ENCODE measurements at places on chromosomes 4 and X.

- DNase-seq = no peak
Measured at GRCh38 chr4:168878623-168879022, 131.4 kb downstream of the CBR4 start.

DNA sequence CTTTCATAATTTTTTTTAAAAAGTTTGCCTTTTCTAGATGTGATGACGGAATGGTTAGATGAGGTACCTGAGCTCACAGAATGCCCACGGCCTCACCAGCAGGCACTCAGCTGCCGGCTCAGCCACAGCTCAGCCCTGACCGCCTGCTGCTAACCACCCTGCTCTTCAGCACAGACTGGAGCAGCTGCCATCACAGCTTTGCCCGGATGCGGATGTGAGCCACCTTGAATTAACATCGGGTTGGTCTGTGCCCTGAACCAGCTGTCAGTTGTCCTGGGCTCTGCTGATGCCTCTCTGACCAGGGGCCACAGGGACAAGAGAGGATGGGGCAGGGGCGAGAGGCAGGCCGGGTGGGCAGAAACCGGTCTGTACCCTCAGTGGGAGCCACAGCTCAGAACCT is 93.3 kb downstream of the HMX1 start:
- DNase-seq = no peak

DNA sequence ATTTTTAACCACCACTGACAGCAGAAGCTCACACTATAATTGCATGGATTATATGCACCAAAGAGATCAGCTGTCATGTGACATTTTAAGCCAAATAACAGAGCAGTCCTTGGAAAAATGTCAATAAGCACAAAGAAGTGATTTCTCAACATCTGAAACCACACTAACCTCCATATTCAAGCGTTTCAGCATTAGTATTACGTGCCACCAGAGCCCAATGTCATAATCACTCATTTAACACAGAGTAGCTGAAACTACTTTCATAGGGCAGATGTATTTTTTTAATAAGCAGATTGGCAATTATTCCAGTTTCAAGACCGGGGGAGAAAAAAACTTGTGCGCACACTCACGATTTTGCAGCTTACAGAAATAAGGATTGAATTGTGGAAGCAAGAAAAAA is 76.6 kb downstream of the SH3KBP1 start:
- DNase-seq = no peak

DNA sequence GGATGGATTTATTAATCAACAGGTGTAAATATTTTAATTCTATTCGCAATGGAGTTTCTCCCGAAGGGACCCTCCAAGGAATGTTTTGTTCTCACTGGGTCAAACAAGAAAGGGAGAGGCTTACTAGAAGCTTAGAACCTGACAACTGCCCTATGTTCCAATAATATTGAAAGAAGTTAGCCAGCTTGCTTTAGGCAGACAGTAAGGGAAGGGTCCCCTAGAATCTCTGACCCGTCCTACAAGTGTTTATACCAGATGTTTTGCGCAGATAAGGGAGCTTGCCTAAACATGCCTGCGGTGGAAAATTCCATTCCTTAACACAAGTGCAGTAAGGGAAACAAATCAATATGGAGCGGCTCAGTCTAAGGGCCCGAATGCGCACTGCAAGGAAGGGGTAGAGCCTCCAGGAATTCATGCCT is 17.7 kb downstream of the IL21 start:
- DNase-seq = no peak

GRCh38 chrX:9670136-9670814 is 95.4 kb downstream of the GPR143 start:
- no peak for DNase-seq

GRCh38 chr4:141543176-141543575 is 93.2 kb upstream of the IL15 start:
- DNase-seq = no peak

DNA sequence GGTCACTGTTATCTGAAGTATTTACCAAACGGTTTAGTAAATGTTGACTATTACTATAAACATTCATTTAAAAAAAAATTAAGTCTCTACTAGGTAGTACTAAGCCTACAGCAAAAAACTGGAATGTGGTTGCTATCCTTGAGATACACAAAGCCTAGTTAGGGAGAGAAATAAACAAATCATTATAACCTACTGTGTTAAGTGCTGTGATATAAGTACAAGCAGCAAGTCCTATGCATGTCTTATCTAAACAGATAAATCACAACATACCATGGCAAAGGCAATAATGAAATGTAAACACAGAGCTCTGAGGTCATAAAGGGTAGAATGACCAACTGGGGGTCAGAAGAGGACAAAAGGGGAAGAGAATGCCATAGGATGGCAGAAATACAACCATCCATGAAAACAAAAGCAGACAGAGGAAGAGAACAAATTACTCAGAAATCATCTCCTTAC is 92.2 kb downstream of the RNF150 start:
- DNase-seq = no peak

DNA sequence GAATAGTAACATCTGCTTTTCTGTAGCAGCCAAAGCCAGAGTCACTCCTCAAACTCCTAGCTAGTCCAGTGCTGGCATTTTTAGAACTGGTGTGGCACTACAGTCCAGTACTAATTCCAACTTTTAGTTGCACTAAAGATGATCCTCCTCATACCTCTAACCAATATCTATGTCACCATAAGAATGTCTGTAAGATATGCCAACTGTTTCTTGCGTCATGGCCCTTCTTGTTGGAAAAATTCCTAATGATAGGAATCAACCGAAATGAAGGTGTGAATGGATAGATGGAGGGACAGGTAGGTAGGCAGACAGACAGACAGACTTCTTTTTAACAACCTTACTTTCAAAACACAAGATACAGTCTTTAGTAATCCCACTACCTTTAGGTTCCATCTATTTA is 74.6 kb upstream of the PRSS48 start:
- no peak for DNase-seq

- no peak for DNase-seq
Measured at GRCh38 chr4:84263415-84263814, 235.7 kb downstream of the NKX6-1 start.

DNA sequence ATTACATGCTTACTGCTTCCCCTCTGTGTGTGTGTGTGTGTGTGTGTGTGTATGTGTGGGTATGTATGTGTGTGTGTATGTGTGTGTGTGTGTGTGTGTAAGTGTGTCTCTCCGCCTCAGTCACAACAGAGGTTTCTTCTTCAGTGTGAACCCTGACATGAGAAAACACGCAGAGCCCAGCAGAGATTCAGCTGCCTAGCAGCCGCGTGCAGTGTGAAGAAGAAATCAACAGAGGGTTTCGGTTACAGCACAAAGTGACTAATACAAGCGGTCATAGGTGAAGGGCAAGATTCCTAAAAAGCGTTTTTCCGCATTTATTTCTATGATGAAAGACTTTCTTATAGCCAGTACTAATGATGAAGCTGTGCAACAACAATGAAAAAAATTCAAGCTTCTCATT is 55.3 kb upstream of the ZFP42 start:
- no peak for DNase-seq

- no peak for DNase-seq
Measured at GRCh38 chr4:13887010-13887409, 259.5 kb upstream of the BOD1L1 start.

DNA sequence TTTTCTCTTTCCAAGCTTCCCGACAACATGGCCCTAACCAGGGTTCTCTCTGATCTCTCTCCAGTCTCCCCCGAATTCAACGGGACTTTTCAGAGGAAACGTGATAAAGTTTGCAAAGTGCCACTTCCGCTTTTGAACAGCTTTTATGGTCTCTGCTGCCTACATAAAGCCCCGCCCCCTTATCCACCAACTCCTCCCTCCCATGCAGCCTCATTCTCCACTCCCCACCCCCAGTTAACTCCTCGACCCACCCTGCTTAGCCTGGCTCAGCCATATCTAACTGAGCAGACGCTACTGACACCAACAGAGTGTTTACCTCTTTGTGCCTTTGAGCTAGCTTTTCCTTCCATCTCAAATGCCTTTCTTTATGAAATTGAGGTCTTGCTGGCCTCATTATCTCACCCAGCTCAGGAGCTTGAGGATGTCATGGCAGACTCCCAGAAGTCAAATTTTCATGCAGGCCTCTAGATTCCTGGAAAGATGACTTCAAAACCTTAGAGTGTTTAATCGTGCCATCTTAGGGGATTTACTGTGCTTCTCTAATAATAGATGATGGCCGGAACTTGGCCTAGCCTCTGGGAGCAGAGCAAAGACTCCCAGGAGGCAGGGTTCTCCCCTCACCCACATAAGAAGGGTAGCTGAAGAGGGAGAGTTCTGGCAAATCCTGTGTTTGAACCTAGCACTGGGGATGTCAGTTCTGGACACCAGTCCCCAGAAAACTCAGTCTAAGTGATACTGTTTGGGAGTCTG is 606.0 kb downstream of the BCOR start:
- peak; percentile 38 for DNase-seq

GRCh38 chr4:176782794-176783193 is 9.9 kb downstream of the VEGFC start:
- no peak for DNase-seq

DNA sequence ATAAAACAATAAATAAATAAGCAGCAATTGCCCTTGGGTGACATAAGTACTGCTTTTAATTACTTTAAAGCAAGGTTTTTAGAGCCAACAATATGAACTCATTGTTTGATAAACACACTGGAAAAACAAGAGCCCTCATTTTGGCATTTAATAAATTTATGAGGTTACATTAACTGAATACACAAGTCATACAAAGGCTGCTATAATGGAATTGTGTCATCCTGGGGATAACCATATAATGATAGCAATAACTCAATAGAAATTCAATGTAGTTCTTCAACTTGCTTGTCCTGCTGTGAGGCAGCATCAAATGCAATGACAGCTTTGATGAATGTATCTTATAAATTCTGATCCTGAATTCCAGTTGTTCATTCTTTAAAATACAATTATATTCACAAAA is 1512.5 kb downstream of the STIM2 start:
- DNase-seq = no peak

DNA sequence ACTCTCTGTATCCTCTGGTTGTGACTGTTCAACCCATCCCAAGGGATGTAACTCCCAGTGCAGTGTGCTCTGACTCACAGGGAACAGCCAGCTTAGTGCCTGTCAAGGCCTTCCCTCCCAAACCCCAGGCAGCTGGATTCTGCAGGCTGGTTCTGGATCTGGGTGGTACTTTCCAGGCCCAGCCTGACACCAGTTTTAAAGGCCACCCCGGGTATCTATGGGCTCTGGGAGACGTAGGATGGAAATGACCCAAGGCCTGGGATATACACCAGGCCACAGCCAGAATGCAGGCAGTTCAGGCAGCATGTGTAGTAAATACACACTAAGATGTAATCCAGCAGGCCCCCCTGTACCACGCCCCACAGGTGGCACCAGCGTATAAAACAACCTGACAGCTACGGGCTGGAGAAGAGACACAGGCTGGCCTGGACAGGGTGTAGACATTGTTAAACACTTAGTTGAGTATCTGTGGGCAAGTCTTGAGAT is 64.2 kb downstream of the SPINK2 start:
- DNase-seq = peak; percentile 40

GRCh38 chr4:16597443-16597842 is 301.0 kb downstream of the LDB2 start:
- DNase-seq = no peak

DNA sequence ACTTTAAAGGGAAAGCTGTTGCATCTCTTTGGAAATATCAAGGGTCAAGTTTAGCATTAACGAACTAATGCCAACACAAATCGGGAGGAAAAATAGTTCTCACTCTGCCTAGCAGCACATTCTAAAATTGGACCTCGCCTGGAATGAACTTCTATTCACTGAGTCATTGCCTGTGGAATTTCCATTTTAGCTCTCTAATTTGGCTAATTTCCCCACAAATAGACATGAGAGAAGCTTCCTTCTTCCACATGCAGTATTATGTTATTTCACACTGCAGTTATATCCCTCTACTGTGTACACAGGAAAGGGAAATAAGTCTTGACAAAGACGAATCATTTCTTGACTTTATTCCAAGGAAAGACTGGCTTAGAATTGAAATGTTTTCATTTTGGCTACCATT is 9.3 kb downstream of the ZXDA start:
- DNase-seq = no peak
